ENCODE measurements at places on chromosomes 1 and 21. TPM values are rescaled to one million over a fixed set of nuclear protein-coding genes. Genes with fewer than 3 reads are reported as not detected.

DNA sequence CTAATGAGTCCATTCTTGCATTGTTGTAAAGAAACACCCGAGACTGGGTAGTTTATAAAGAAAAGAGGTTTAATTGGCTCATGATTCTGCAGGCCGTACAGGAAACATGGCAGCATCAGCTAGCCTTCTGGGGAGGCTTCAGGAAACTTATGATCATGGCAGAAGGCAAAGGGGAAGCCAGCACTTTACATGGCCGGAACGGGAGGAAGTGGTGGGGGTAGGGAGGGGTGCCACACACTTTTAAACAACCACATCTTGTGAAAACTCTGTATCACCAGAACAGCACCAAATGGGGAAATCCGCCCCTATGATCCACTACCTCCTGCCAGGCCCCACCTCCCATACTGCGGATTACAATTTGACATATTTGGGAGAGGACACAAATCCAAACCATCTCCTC is 43.9 kb downstream of the NOS1AP start:
- DNase-seq = no peak

Gene RAB3B
- 0.03 TPM for polyA plus RNA-seq

GRCh38 chr1:107405236-107405635 is 264.4 kb downstream of the NTNG1 start:
- no peak for DNase-seq

DNA sequence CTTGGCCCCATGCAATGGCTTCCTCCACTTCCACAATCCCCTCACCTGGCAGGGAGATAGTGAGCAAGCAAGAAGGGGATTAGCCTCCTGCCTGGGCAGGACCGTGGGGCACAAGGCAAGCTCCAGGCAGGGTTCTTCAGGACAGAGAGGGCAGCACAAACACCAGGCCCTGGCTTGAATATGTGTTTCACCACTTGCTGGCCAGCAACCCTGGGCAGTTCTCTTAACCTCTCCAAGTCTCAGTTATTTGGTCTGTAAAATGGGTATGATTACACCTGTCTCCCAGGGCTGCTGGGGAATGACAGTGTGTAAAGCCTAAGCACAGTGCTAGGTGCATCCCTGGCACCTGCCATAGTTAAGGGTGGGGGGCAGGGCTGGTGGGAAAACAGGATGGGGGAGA is 31.9 kb downstream of the H3-3A start:
- DNase-seq = no peak

GRCh38 chr1:51675177-51675780 is 58.4 kb downstream of the OSBPL9 start:
- no peak for DNase-seq

GRCh38 chr1:169624912-169625311 is 5.0 kb downstream of the SELP start:
- DNase-seq = no peak
